Stimulated activated CD8-positive, alpha-beta memory T cell treated with anti-CD3 and anti-CD28 coated beads, Interleukin-4, amount 100 ng/mL, for 24 hours (primary cell): ENCODE measurements at places on chromosomes 2 and 18.
A peak's percentile ranks its signal among the peaks of the same experiment; 100 is the strongest.

- no peak for DNase-seq
Observed at GRCh38 chr18:48324651-48325050, 84.5 kb downstream of the ZBTB7C start.

- DNase-seq = no peak
Observed at GRCh38 chr2:63053889-63054602, 3.4 kb downstream of the OTX1 start.

DNA sequence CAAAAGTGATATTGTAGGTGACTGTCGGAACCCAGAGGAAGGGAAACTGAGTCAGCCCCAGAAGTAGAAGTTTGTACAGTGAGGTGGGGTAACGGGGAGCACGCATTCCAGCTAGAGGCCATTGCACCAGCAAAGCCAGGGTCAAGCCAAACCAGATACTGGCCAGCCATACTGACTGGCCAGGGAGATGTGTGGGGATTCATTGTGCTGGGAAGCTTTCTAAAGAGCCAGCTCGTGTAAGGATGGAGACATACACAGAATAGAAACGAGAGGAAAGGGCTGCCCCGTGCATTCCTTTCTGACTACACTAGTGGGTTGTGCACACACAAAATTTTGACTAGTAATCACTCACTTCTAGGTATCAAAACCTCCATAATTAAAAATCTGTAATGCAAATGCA lies 175.3 kb upstream of the PID1 start:
- DNase-seq = no peak

DNA sequence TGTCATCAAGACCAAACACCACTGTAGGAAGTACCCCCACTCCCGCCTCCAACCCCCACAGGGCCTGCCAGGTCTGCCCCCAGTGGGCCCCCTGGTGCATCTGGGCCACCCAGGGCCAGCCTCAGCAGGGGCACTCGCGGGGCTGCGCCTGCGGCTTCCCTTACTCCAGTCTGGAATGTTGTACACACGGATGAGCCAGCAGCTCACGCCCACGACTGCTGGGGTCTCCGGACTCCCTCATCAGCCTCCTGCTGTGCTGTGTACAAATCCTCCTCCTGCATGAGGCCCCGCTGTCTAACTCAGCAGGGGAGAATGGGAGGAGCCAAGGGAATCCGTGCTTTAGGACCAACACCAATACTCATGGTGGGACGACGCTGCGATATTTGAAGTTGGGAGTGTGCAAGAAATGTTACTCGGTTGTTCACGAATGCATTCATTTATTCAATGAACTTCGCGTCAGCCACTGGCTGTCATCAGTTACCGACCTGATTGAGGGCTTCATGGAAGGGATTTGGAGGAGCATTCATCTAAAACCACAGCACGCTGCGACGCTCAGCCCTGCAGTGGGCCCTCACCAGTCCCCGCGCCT lies 654 bp upstream of the ASB1 start:
- peak; percentile 3 for DNase-seq

- DNase-seq = no peak
Observed at GRCh38 chr2:8676921-8677645, 4.8 kb upstream of the ID2 start.

DNA sequence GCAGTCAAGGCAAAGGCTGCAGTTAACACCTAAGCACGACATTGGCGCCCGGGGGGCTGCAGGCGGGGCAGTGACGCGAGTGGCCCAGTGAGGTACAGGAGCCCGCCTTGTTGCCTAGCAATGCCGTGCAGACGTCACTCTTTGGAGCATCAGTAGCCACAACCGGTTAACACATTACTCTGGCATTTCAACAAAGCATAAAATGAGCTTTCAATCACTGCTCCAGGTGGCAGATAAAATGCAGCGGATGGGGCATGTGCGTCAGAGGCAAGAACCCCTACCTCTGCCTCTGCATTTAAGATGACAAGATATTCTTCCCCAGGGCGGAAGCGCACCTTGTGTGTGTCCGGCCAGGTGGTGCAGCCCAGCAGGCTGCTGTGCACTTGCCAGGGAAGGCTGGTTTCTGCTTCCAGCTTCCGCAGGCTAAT lies 139.4 kb downstream of the MTCL1 start:
- no peak for DNase-seq

- no peak for DNase-seq
Observed at GRCh38 chr2:61460163-61460562, 10.7 kb downstream of the USP34 start.

DNA sequence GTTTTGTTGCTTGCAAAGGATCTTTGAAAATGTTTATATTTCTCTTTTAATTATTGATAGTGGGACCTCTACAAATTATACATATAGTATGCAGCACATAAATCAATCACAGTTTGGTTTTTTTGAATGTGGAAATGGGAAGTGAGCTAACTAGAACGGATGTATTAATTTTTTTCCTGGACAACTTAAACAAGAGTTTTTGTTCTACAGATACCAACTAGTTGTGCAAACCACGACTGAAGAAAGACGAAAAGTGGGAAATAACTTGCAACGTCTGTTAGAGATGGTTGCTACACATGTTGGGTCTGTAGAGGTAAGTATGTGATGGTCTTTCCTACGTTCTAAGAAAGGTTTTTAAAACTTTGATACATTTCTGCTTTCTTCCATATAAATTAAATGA lies 39.2 kb downstream of the NDC80 start:
- no peak for DNase-seq

DNA sequence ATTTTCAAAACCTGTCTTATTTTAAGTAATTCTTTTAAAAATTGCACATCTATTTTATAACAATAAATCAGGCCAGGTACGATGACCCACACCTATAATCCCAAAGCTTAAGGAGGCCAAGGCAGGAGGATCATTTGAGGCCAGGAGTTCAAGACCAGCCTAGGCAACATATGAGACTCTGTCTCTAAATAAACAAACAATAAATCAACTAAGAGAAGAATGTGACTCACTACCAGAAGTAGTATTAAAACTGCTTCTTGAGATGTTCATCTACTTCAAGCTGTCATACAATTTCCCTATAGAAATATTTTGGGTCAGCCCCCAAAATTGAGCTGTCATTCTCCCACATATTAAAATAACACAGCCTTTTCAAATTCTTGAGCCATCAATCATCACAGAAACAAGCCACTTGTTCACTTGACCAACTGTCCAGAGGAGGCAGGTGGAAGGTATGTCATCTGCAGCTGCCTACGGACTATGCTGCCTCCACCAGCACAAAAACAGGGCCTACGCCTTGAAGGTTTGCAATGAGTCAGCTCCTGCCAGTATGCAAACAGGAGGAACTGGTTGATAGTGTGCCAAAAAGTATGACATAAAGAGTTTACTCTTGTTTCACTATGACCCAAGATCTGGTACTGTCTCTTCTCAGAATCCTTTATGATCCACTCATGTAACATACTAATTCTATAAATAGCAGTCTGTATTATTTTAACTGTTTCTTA lies 33.6 kb downstream of the KIDINS220 start:
- peak; percentile 7 for DNase-seq

DNA sequence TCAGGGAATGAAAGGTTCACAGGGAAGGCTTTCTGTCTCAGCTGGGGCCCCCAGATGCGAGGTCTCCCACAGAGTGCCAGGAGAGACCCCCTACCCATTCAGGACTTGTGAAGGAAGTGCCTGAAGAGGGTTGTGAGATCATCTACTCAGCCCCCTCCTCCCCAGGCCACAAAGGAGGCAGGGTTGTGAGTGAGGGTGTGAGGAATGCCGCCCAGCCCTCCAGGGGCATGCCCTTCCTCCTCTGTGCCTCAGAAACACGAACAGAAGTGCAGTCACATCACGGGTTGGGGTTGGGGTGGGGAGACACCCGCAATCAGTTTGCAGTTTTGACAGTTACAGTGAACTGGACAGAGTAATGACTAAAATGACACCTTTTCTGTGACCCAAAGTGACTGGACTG lies 5.0 kb downstream of the MAL start:
- DNase-seq = no peak

- DNase-seq = no peak
Observed at GRCh38 chr2:60641811-60642788, 88.6 kb upstream of the BCL11A start.

DNA sequence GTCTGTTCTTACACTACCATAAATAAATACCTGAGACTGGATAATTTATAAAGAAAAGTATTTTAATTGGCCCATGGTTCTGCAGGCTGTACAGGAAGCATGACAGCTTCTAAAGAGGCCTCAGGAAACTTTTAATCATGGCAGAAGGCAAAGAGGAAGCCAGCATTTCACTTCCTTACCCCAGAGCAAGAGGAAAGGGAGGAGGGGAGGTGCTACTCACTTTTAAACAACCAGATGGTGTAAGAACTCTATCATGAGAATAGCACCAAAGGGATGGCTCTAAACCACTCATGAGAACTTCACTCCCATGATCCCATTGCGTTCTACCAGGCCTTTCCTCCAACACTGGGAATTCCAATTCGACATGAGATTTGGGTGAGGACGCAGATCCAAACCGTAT lies 344.4 kb upstream of the SLC39A10 start:
- no peak for DNase-seq

DNA sequence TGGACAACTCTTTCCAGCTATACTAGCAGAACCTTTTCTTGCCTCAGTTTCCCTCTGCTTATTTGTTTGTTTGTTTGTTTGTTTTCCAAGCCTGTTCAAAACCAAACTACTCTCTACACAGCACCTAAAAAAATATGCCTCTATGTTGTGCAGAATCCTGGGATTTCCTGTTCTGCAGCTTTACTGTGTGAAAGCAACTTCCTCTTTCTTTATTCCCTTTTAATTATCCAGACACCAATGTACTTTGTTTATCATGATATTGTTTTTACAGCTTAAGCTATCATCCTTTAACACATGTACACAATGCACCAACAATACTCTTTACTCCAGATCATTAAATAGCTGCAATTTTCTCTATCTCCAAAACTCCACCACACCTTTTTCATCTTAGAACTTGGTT lies 259.5 kb downstream of the EPHA4 start:
- no peak for DNase-seq

GRCh38 chr2:176128172-176128981 lies 1.1 kb upstream of the HOXD8 start:
- DNase-seq = no peak

DNA sequence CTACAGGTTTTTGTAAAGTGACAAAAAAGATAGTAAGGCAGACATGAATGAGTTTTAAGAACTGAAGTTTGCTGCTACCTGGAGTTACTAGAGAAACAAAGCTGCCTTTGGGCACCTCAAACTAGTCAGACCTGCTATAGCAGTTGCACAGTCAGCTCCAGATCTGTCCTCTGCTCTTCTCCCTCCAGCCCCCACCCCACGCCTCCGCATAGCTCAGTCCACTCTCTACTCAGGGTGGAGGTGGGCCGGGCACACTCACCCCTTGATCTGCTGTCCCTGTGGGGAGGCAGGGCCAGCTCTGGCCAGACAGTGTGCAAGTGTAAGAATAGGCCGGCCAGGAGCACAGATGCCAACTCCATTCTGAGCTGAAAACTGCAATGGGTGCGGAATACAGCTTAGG lies 4.1 kb downstream of the SERTAD2 start:
- DNase-seq = no peak

GRCh38 chr18:46320297-46320696 lies 216.1 kb downstream of the HAUS1 start:
- no peak for DNase-seq

DNA sequence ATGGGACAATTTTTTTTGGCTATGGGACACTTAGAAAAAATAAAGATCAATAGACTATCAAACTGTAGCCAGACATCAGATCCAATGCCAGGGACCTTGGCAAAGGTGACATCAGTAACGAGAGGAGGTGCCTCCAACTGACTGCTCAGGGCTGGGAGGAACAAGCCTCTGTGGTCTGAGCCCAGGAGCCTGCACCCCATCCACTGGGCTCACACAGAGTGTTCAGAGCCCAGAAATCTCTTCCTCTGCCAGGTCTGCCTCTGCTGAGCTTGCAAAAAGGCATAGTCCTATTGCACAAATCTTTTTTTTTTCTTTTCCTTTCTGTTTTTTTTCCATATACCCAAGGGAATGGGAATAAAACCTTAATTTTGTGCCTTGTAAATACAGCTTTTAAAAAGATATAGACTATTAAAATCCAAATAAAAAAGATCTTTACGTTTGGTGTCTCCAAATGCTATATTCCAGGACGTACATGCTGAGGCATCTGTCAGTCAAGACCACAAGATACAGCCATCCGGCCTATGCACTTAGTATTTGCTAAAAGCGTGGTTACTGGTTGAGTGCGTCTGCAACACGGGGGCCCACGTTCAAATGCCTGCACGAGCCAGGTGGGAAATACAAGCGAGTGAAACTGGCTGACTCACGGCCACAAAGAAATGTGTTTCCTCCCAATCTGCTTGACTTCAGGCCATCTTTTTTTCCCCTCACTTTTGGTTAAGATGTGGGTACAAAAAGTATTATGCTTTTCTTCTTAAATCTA lies 7.8 kb upstream of the ARHGAP25 start:
- peak; percentile 67 for DNase-seq

DNA sequence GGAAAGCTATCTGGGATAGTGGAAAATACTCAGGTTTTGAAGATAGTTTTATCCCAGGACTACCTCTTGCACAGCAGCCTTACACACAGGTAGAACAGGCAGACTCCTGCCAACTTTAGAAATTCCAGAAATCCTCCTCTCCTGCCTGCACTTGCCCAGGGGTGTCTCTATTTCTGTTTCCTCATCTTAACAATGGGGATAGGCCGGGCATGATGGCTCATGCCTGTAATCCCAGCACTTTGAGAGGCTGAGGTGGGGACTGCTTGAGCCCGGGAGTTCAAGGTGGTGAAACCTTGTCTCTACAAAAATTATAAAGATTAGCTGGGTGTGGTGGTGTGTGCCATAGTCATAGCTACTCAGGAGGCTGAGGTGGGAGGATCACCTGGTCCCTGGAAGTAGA lies 117.0 kb upstream of the ARL5A start:
- no peak for DNase-seq

DNA sequence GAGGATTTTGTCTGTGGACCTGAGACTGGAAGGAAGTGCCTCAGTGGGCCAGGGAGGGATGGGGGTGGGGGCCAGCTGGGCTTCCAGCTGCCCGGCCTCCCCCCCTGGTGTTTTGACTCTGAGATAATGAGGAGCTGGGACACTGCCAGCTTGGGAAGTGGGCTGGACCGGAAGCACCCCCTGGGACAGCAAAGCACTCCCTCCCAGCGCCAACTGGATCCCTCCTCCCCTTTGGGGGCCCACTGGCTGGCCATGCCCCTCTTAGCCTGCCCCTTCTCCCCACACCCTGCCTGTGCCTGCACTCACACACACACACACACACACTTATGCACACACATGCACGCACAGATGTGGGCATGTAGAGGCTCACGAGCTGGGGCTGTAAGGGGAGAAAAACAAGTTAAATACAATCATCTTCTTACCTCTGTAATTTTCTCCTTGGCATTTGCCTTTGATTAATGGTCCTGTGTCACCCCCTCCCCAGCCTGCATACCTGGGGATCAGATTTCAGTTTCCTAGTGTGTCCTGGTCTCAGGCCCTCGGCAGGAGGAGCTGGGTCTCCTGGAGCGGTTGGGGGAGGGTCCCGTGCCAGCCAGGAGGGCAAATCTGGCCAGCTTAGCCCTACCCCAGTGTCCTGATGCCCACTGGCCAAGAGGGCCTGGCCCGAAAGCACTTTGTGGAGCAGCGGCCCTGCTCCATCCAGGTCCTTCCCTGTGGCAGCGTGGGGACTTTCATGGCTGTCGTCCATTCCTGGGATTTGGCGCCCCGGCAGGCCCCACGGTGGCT lies 3.6 kb downstream of the ITM2C start:
- DNase-seq = no peak
